ENCODE measurements at places on chromosomes 2 and 18.

DNA sequence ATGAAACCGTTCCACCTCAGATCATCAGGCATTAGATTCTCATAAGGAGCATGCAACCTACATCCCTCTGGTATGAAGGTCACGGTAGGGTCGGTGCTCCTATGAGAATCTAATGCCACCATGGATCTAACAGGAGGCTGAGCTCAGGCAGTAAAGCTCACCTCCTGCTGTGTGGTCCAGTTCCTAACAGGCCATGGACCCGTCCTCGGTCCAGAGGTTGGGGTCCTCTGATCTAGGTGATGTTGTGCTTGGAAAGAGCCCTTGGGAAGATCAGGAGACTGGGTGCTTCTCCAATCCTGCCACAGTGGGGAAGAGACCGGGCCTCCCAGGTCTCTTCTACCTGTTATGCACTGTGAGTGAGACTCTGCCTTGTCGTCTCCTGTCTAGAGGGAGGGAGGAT, 104.6 kb downstream of the ACKR3 start:
- H3K4me3 ChIP-seq = no peak overlapping the region
- DNase-seq = no peak
- no peaks in the 10 kb centered on the region for H3K36me3 ChIP-seq
- H3K27me3 ChIP-seq = no peaks in the 10 kb centered on the region
- H3K4me1 ChIP-seq = no peaks in the 10 kb centered on the region

- no peak for DNase-seq
- no peaks in the 10 kb centered on the region for H3K36me3 ChIP-seq
- no peaks in the 10 kb centered on the region for H3K27me3 ChIP-seq
- H3K4me3 ChIP-seq = no peak overlapping the region
- no peak overlapping the region for H3K27ac ChIP-seq
Observed at GRCh38 chr2:51213826-51214225, 181.9 kb upstream of the NRXN1 start.

GRCh38 chr2:99636144-99637034, 146.6 kb upstream of the REV1 start:
- no peaks in the 10 kb centered on the region for H3K27me3 ChIP-seq
- H3K4me1 ChIP-seq = no peaks in the 10 kb centered on the region
- H3K27ac ChIP-seq = no peak overlapping the region
- no peaks in the 10 kb centered on the region for H3K36me3 ChIP-seq
- no peak for DNase-seq
- no peak overlapping the region for H3K4me3 ChIP-seq

- no peak for DNase-seq
- no peaks in the 10 kb centered on the region for H3K36me3 ChIP-seq
- no peaks in the 10 kb centered on the region for H3K4me1 ChIP-seq
- no peak overlapping the region for H3K27ac ChIP-seq
Observed at GRCh38 chr2:19545507-19545906, 187.1 kb upstream of the OSR1 start.

DNA sequence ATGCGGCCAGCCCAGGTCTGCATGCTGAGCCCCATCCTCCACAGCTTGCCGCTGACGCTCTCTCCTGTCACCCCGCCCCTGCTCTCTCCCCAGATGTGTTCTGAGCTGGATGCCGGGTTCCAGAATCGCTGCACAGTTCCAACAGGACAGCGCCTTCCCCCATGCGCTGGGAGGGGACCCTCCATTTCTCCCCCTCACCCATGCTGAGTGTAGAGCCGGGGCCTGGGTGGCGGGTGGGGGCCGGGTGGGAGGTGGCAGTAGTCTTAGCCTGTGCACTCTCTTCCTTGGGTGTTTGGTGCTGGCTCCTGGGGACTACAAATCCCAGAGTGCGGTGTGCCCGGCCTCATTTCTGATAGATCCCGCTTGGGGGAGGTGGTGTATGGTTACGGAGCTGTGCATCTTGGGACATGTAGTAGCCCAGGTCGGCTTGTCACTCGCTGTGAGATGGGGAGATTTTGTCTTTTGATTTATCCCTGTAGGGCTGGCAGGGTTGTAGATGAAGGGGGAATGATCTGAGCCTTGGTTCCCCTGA, 6.8 kb downstream of the DNAJB2 start:
- H3K4me1 ChIP-seq = no peaks in the 10 kb centered on the region
- no peak overlapping the region for H3K4me3 ChIP-seq
- peak; percentile 21 for DNase-seq
- peaks cover 59% of the 10 kb centered on the region for H3K36me3 ChIP-seq
- no peak overlapping the region for H3K27ac ChIP-seq
- H3K27me3 ChIP-seq = no peaks in the 10 kb centered on the region

DNA sequence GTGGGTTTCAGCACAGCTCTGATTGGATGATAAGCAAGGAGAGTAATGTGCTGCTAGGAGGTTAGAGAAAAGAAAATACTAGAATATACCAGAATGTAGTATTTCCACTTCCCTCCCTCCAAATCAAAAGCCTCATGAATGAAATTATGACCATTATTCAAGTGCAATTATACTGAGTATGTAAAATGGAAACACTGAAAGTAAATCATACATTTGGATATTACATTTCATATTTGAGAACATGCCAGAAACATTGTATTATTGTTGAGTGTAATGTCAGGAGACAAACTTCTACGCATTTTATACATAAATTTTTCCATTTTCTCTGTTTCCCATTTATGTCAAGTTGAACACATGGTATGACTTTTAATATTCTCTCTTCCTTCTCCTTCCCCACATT, 942 bp upstream of the CETN1 start:
- H3K36me3 ChIP-seq = no peaks in the 10 kb centered on the region
- H3K4me3 ChIP-seq = no peak overlapping the region
- DNase-seq = no peak
- H3K27ac ChIP-seq = no peak overlapping the region
- H3K4me1 ChIP-seq = no peaks in the 10 kb centered on the region
- no peaks in the 10 kb centered on the region for H3K27me3 ChIP-seq

DNA sequence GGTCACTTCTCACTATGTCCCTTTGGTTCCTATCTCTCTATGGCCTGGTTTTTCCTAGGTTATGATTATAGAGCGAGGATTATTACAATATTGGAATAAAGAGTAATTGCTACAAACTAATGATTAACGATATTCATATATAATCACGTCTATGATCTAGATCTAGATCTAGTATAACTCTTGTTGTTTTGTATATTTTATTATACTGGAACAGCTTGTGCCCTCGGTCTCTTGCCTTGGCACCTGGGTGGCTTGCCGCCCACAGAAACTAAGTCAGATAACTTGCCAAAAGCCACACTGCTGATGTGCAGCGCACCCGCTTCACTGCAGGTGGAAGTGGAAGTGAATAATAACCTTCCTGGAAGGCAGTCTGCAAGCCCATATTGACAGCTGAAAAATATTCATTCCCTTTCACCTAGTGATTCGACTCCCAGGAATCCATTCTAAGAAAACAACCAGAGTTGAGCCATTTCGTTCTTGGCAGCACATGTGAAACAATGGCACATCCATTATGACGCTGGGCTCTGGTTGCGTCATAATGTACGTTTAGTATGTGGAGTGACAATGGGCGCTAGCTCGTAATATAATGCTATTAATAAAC, 725 bp upstream of the ANKRD53 start:
- peak overlapping the region; percentile 39 for H3K4me3 ChIP-seq
- H3K4me1 ChIP-seq = peaks cover 25% of the 10 kb centered on the region
- DNase-seq = no peak
- H3K27ac ChIP-seq = peak overlapping the region; percentile 83
- H3K27me3 ChIP-seq = peaks cover 16% of the 10 kb centered on the region
